ENCODE measurements at places on chromosomes 16 and 17.

DNA sequence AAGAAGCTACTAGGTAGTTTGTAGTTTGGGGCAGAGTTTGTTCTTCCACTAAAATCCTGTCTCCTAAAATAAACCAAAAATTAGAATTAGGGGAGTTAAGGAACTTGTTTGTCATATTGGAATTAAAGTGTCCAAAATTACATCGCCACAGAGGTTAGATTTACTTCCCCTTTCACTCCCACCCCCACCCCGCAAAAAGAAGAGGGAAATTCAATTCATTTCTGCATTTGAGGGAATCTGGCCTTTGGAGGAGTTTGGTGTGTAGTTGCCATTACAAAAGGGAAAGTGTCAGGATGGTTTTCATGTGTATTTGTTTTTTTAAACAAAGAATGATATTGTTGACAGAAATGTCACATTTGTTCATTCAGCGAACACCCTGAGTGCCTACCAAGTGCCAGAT lies 5.8 kb downstream of the TMEM97 start:
- no peak for DNase-seq

- DNase-seq, result no peak
Observed at GRCh38 chr17:76720941-76721340, 5.5 kb downstream of the JMJD6 start.

- no peak for DNase-seq
Observed at GRCh38 chr16:27726621-27727261, 176.8 kb downstream of the KATNIP start.

DNA sequence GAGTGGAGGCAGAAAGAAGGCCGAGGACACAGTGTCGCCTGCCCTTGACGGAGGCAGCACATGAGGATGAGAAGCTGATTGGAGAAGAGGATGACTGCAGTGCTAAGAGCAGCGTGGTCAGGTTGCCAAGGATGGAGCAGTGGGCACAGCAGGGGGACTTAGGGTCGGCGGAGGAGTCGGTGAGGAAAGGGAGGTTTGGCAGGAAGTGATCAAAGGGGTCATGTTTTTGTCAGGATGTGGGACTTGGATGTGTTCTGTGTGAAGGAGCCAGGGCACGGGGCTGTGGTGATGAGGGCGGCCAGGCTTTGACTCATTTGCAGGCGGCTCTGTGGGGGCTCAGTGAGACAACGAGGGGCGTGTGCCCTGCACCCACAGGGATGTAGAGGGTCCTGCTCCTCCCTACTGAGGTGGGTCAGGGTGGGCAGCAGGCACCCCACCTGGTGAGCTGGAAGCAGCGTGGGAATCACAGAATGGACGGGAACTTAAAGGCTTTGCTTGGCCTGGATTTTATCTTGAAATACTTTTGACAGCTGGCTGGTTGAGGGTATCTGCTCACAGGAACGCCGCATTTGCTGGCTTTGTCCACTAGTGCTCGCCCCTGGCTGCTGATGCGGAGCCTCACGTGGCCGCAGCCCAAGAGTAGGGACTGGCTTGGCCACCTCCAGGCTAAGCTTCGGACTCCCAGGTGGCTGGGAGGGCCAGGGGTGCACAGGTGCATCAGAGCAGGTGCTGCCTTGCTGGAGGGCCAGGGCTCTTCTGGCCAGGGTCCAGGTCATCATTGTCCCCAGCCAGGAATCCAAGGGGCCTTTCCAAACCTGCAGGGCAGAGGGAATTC lies 6.0 kb downstream of the MPG start:
- DNase-seq, result no peak

DNA sequence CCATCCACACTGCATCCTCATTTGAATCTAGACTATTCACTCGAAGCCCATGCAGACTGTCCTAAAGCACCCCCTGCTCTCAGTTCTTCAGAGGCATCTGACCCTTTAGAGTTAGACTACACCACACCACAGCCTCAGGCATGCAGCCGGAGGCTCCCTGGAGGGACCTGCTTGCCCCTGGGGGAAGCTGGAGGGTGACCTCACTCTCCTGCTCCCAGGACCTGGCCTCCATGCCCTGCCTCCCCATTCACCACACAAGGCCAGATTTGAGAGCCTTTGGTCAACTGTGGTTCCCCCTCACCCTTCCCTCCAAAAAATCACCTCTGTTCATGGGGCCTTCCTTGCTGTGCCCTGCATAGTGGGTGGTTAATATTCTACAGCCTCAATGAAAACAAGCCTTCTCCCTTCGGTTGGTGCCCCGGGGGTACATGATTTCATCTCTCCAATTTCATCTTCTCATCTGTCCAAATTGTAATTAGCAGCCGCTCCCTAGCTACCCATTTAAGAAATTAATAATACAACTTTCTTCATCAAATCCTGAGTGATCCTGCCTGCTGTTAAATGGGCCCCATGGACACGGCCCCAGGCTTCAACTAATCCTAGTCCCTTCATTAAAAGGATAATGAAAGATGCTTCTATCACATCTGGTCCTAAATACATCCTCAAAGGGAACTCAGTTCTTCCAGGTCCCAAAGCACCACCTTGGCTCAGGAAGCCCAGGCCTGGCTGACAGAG lies 24.4 kb downstream of the ABCC12 start:
- DNase-seq, result no peak

DNA sequence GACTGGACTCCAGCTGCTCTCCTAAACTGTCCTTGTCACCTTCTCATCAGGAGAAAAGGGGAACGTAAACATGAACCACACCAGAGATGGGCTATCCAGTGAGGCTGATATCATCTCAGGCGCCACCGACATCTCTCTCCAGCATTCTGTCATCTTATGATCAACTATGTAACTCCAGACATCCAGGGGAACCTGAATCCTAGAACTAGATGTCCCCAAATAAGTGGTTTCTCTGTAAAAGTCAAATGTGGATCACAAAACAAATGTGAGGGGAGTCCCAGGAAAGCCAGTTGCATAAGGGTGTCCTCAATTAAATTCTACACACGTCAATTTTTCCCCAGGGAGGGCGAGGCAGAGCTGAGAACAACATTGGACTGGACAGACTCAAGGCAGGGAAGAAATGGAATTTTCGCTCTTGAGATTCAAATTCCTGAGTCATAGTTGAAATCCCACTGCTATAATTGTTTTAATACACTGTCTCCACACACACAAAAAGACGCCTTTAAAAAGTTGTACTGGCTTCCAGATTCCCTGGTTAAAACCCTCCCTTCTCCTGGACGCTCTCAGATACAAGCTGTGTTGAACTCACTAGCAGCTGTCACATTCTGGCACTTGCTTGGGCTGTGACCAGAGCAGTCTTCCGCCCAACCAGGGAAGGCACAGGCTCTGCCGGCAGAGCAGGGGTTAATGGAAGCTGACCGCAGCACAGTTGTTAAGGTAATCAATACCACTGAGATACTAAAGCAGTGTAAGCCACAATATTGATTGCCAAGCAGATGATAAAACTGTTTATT lies 62.6 kb downstream of the ZFHX3 start:
- no peak for DNase-seq

- DNase-seq, result no peak
Observed at GRCh38 chr16:82366462-82366861, 196.4 kb upstream of the MPHOSPH6 start.

DNA sequence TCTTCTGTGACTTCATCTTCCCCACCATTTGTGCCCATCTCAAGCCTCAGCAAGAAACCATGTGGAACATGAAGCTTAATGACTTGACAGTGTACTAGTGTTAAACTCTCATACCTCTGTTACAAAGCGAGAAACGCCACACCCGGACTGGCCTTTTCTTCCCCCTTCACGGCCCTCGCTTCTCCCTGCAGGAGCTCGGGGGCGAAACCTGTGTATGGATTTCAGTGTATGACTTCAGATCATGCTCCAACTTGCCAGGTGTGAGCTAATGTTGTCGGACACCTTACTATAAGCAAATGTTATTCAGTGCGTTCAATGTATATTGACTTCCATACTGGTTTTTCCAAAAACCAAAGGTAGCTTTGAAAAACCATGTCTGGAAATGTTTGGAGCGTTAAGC lies 20.1 kb upstream of the SLC5A11 start:
- DNase-seq, result no peak

GRCh38 chr17:11239379-11239970 lies 1.5 kb upstream of the SHISA6 start:
- no peak for DNase-seq

GRCh38 chr16:87418644-87419043 lies 26.5 kb downstream of the MAP1LC3B start:
- DNase-seq, result no peak

- no peak for DNase-seq
Observed at GRCh38 chr16:88688013-88688778, 1.9 kb upstream of the SNAI3 start.
